CD4-positive, alpha-beta T cell treated with Interleukin-6 at 100 ng/mL for 8 hours (primary cell): ENCODE measurements at places on chromosomes 2 and 18.

- peak; percentile 26 for DNase-seq
Observed at GRCh38 chr2:39243469-39244123, at the start of gene CDKL4. Gene CDKL4 (minus strand): TSS chr2:39243970.

GRCh38 chr18:48080546-48080945 is 150.1 kb upstream of the SMAD2 start:
- DNase-seq, result no peak

DNA sequence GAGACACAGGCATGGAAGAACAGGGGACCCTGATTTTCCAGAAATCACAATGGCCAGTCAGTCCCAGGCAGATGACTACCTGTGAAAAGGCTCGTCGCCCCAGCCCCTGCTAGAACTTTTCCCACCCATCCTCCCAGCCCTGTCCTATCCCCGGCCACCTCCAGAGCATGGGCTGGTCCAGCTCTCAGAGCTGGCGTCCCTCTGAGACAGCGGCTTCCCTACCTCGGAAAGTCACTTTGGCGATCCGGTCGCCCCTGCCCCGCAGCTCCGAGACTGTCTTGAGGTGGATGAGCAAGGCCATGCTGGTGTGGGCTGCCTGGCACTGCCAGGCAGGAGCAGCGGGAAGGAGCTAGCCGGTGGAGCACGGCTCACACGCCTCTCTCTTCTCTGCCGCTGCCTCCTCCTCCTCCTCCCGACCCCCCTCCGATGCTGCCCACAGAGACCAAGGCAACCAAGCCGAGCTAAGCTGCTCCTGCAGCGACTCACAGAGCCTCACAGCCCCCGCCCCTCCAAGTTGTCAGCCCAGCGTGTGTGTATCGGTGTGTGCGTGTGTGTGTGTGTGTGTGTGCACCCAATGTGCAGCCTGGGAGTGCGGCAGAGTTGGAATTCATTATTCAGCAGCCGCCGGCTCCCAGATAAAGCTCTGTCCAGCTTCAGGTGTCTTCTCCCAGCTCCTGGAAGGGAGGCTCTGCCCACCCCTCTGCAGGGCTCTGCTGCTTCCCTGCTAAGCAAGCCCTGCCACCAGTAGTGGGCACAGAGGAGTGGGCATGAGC is 80.5 kb upstream of the OTOF start:
- no peak for DNase-seq

- DNase-seq, result no peak
Observed at GRCh38 chr2:70979626-70980025, 1.2 kb downstream of the ANKRD53 start.

DNA sequence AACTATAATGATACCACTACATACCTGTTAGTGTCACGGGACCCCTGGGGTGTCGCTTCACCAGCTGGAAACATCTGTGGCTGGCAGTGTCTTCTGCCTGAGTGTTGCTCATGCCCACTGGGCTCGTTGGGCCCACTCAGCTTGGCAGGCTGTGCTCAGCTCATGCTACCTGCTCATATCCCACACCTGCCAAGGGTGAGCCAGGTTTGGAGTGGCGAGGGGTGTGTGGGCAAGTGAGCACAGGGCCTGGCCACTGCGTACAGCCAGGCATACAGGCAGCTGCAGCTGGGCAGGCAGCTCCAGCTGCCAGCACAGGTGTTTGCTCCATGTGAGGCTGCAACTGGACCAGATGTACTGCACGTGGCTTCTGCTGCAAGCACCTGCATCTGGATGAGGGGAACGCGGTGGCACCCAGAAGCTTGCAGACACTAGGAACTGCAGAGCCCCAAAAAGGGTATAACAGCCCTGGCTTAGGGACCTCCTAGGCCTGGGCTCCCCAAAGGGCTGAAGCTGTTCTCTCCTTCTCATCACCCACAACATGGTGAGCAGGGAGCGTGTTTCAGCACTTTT is 70.1 kb downstream of the SUCLG1 start:
- no peak for DNase-seq

DNA sequence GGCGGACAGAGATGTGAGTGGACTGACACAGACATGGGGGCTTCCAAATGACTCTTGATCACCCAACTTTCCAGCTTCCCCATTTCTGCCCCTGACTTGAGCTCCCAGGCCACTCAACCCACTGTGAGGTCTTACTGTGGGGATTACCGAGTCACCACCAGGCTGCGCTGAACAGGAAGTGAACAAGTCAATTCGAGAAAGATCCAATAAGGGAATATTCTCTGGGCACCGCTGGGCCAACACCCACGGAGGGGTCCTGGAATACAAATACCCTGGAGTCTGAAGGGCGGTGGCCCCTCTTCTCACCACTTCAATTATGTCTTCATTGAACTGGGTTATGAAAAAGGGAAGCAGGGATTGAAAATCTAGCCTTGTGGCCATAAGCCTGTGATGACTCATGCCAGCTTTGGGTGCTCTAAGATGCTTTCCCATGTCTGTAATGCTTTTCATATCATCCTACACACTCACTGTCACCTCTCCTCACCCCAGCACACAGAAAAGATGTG is 37.7 kb downstream of the BCL11A start:
- no peak for DNase-seq

- DNase-seq, result no peak
Observed at GRCh38 chr2:27118525-27119329, at the start of gene CGREF1. Gene CGREF1 (minus strand): TSS chr2:27119128. CDS start chr2:27104366, 14,762 bp downstream.

- no peak for DNase-seq
Observed at GRCh38 chr18:53941601-53942338, 282.7 kb downstream of the MBD2 start.

DNA sequence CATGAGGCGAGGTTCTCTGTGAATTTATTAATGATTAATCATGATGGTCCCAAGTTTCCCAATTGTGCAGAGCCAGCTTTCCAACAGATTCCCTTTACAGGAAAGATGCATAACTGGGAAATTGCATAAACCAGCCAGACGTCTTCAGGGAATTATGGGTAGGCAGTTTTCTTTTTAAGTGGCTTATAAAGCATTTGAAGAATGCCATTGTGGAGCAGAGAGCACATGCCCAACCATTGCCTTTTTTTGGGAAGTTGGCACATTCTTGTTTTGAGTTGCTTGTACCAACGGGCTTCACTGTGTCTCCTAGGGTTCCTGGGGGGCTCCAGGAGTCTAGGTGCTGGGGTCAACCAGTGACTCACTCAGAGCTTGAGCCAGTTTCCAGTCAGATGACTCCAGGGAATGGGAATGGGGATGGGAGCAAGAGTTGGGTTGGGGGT is 231.7 kb upstream of the FOSL2 start:
- no peak for DNase-seq

- DNase-seq, result no peak
Observed at GRCh38 chr2:64348386-64349130, 105.4 kb upstream of the LGALSL start.

- DNase-seq, result peak; percentile 40
Observed at GRCh38 chr2:233165895-233166661, 85.4 kb upstream of the ATG16L1 start.

DNA sequence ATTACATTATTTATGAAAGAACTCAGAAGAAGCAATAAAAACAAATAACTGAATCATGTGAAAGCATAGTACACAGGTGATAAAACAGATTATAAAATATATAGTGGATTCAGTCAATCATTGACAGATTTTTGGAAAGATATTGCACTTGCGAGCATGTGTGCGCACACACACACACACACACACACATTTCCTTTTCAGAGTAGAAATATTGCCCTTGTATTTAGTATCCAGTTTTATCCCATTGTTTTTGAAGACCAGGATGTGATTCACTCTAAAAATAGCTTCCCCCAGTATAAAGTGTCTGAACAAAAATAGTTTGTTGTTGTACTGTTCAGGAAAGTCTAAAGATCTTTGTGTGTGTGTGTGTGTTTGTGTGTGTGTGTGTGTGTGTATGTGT is 145.5 kb downstream of the CALCRL start:
- DNase-seq, result no peak

DNA sequence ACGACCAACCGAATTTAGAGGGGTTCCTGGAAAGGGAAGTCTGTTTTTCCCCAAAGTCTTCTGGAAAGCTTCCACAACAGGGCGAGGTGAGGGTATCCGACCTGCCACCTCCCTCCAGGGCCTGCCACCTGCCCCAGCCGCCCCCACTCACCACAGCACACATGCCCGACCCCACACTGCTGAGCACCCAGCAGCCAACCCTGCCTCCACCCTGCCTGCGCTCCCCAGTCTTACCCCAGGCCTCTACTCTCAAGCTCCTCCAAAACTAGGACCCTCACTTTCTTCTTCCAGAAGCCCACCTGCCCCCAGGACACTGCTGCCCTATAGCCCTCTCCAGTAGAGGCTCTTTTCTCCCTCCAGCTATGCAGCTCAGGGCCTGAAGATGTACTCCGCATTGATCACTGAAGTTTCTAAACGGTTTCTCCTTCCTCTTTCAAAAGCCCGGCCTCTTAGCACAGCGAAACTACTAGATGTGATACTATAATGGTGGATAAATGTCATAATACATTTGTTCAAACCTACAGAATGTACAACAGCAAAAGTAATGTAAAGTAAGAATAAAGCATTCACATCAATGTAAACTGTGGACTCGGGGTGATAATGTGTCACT is 128.8 kb upstream of the SLC1A4 start:
- no peak for DNase-seq

- DNase-seq, result no peak
Observed at GRCh38 chr18:69282371-69282770, 118.3 kb upstream of the DOK6 start.

GRCh38 chr18:80159713-80160636 is 50.9 kb downstream of the ADNP2 start:
- no peak for DNase-seq

DNA sequence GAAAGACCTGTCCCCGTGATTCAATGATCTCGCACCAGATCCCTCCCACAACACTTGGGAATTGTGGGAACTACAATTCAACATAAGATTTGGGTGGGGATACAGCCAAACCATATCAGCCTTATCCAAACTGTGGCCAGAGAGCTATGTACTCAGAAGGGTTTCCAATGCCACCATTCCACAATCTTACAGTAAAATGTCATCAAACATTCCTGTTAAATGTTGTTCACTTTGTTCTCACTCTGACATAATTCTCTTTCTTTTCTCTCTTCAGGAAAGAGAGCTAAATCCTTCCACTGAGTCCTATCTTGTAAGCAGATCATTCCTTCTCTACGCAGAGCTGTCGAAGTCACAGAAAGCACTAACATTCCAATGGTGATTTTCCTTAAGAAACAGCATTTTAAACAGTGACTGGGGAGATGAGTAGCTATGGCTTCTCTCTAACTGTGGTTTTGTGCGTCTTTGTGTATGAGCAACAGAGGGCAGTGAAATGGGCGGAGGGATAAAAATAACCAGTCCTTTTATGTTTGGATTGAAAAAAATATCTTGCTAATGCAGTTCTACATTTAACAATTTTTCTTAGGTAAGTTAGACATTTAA is 684.7 kb downstream of the EPHA4 start:
- DNase-seq, result no peak

DNA sequence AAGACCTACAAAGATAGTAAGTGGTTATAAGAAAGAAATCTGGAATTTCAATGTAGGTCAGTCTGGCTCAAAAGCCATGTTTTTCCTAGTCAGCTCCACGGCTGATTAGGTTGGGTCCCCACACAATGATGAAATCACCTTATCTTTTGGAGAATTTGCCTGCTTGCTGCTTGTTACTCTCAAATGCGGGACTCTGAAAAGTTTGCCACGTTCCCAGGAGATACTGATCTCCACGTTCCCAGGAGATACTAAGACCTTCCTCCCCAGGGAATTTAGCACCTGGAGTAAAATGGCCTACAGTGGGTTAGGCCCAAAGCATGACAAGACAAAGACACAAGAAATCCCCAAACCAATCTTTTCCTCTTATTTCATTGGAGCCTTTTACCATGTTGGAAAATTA is 449.6 kb downstream of the TNS1 start:
- no peak for DNase-seq

DNA sequence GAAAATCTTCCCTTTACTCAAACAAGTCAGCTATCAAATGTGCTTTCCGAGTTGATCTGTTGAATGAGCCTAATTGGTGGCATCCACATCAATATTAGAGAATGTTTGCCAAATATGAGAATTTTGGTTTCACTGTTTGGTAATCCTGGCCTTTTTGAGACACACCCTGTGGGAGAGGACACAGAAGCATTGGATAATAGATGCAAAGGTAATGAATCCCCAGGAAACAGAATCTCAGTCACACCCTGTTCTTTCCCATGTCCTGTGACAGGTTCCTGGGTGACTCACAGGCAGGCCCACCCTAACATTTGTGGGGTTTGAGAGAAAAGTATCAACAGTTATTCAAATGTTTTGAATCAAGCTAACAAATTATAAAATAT is 99.8 kb upstream of the PELI1 start:
- DNase-seq, result no peak
